Fibroblast of the aortic adventitia (primary cell): ENCODE measurements at places on chromosomes 12 and 14. TPM values are rescaled to one million over a fixed set of nuclear protein-coding genes. Genes with fewer than 3 reads are reported as not detected.

The LLPH gene
- 5.9 and 9.3 TPM in 2 replicates for total RNA-seq

The LRRK2 gene
- 9.7 and 22.1 TPM in 2 replicates for total RNA-seq

The TAS2R9 gene
- total RNA-seq: 0.09 TPM in 1 of 2 replicates, not detected in the other

The OTOGL gene
- 0.16 and 0.27 TPM in 2 replicates for total RNA-seq

The COX8C gene
- not detected in 2 replicates for total RNA-seq

The POU6F1 gene
- 3.5 and 5.7 TPM in 2 replicates for total RNA-seq

GRCh38 chr12:24418157-24418556 lies 468.7 kb upstream of the SOX5 start:
- DNase-seq: no peak

DNA sequence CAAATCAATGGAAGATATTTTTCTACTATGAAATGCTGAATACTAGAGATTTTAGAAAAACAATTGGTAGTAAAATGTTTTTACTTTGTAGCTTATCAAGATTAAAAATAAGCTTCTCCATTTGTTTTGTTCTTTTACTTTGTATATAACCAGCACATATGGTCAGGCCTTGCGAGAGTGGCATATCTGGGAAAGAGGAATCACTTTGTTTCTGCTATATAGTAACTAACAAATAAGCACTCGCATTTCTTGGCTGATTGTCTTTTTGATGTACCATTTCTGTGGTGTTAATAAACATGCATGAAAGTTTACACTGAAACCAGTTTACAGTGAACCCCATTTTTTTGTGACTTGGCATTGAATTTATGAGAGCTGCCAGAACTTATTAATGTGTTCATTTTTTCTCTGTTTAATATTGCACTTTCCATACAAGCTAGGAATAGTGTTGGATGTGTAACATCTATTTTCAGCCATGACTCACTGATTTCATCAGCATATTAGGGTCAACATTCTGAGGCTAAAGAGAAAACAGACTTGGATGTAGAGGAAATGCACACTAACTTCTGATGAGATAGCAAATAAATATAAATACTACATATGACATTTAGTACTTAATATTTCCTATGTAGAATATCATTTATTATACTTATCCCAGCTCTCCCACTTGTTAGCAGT lies 635.5 kb downstream of the KCNH5 start:
- peak; percentile 36 for DNase-seq

DNA sequence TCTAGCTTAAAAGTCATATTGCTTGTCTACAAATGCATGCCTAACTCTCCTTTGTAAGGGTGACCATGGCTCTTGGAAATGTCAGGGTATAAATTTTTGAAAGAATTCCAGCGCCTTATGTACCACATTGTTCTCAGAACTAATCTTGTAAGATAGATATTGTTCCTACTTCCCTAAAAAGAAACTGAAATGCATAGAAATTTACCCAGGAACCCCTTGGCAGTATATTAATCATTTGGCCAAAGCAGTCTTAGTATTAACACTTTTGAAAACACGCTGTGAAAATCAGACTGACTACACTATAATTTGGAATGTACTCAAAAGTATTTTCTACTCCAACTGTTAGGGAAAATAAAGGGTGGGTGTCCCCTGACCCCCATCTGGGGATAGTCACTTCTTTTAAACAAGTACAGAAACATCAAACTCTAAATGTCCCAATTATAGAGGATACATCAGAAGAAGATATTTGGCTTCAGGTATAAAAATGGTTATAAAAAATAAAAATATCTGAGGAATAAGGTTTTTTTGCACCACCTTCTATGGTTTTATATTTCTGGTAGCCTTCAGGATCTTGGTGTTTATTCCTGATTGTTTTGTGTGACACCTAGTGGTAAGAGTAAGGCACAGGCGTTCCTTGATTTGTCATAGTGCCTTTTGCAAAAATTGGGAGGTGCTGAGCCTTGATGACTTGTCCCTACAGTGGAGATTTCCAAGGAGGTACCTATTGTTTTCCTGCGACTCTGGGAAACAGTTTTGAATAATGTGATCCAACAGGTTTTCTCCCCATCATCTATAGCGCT lies 2.2 kb upstream of the NFKBIA start:
- DNase-seq: peak; percentile 82

- peak; percentile 53 for DNase-seq
These were observed 1.8 kb downstream of the COX6A1 start for GRCh38 chr12:120439646-120440247.

- DNase-seq: no peak
These were observed 9.0 kb upstream of the NUMB start for GRCh38 chr14:73467377-73467776.

DNA sequence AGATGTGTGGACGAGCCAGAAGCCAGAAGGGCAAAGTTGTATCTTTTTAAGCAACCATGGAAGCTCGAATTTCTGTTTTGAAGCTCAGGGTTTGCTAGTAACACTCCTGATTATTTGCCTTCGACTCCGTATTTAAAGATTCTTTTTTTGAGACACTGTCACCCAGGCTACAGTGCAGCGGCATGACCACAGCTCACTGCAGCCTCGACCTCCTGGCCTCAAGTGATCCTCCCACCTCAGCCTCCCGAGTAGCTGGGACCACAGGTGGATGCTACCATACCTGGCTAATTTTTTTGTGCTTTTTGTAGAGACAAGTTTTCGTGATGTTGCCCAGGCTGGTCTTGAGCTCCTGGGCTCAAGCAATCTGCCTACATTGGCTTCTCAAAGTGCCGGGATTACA lies 18.7 kb upstream of the OASL start:
- DNase-seq: no peak

DNA sequence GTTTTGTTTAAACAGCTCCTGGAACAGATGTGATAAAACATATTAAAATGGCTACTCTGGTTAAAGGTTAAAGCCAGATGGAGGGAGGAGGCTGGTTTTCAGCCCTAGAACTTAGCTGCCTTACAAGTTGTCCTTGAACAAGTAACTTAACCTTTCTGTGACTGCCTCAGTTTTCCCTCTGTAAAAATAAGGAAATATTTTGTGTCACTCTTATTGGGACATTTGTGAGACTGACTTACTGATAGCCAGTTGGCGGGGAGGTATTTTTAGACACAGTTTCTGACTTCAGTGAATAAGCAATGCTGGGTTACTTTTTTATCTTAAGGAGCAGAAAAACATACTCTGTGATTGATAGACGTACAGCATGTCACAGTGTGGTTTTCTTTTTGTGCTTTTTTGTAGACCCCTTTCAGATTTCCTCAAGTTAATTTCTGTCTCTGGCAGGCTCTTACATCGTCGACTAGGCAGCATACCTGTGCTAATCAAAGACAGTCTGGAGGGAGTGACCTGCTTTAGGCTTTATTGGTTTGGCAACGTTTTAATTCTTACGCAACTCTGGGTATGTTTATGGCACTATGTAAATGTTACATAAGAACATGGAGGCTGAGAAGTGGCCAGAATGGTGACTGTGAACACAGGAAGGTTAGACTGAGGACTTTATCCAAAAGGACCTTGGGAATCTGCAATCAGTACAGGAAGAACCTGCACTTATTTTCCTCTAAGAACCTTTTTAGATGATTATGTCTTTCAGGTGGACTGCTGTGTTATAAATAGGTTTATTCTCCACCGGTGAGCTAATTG lies 3.3 kb downstream of the ACVR1B start:
- peak; percentile 41 for DNase-seq

DNA sequence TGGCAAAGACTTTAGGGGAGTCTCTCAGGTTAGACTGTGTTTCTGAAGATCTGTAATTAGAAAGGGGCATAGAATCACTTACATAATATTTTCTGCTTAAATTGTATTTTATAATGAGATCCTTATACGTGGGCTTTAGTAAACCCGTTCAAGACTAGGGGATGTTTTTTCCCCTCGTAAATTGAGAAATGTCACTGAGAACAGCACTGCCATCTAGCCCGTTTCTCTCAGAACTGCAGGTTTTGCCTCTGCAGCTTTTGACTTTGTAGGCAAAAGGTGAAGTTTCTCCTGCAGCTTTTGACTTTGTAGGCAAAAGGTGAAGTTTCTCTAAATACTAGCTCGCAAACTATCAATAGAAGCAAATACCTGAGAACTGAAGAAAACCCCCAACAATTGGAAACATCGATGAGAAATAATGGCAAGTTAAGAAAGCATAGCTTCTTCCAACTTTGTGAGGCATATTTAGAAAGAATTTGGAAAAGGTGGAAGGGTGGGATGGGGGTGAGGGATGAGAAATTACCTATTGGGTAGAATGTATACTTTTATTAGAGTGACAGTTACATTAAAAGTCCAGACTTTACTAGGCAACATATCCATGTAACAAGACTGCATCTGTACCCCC lies 9.9 kb upstream of the ASPG start:
- no peak for DNase-seq

GRCh38 chr12:46242569-46242968 lies 26.3 kb downstream of the SLC38A1 start:
- no peak for DNase-seq

- no peak for DNase-seq
These were observed 1210.8 kb downstream of the GALC start for GRCh38 chr14:86782092-86782580.

- DNase-seq: no peak
These were observed 19.6 kb downstream of the OTUB2 start for GRCh38 chr14:94045563-94046345.

DNA sequence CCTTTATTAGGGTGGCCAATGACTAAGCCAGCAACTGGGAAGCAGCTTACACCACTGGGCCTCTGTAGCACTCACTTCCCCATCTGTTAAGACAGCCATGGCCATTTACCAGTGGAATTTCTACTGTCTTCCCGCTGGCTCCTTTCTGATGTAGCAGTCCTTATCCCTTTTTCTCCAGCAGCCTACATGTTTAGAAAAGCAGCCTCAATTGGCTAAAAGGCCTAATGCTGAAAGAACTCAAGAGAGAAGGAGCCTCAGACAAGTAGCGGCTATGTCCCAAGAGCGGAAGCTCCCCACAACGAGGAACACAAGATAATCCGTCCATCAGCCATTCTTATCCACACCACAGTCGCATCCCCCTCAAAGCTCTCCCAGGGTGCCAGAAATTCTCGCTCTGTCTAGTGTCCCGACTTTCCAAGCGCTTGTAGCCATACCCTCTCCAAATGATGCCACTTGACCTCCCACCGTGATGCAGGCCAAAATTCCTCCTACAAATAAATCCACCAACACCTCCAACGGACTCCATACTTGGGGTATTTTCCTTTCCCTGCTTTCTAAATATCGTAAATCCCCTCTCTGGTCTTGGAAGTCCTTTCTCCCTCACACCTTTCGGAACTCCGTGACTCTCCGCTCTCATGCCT lies 624 bp downstream of the M6PR start:
- DNase-seq: peak; percentile 36
